ENCODE measurements at places on chromosomes 6 and 20.

DNA sequence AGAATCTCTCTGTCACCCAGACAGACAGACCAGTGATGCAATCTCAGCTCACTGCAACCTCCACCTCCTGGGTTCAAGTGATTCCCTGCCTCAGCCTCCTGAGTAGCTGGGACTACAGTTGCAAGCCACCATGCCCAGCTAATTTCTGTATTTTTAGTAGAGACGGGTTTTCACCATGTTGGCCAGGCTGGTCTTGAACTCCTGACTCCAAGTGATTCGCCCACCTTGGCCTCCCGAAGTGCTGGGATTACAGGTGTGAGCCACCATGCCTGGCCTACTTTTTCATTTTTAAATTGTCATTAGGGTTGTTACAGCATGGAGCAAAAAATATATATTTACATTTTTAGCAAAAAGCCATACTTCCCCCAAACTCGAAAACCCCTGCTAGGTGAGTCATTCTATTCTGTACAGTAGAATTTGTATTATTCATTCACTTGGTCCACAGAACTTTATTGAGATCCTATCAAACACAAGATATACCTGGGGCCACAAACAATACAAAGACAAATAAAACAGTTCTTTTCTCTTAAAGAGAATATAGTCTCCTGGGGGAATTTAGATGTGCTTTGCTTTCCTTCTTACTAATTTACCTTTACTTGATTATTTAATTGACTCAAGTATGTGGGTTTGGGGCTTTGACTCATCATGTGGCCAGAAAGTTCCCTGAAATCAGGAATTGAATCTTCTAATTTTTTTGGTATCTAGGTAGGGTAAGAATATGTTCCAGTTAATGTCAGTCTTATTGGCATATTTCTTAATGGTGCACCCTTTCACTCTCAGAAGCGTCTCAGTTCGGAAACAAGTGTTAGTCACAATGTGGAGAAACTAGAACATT is 16.6 kb upstream of the CCND3 start:
- DNase-seq, result no peak

GRCh38 chr6:53833155-53833554 is 38.4 kb downstream of the LRRC1 start:
- DNase-seq, result no peak

DNA sequence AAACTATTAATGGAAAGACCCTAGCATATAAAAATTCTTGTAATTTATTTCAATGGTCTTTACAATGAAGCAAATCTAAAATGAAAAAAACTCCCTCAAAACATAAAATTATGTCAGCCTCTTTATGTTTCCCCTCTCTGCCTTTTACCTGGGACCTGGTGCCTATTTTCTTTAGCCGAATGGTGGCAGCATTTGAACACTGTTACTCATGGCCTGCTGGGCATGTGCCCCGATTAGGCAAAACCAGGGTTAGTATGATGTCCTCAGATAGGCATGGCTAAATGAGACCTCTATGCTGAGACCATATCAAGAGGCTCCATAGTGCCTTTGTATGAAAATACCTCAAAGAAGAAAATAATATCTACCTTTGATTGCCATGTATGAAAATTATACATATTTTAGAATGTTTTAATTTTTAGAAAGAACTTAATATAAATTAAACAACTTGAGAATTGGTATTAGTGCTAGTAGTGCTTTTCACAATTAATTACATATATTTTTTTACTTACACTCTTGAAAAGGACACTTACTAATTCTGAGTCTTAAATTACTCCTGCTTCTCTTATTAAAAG is 22.5 kb upstream of the C6orf58 start:
- DNase-seq, result no peak

- DNase-seq, result no peak
Observed at GRCh38 chr6:29442719-29443118, 3.6 kb downstream of the OR10C1 start.

DNA sequence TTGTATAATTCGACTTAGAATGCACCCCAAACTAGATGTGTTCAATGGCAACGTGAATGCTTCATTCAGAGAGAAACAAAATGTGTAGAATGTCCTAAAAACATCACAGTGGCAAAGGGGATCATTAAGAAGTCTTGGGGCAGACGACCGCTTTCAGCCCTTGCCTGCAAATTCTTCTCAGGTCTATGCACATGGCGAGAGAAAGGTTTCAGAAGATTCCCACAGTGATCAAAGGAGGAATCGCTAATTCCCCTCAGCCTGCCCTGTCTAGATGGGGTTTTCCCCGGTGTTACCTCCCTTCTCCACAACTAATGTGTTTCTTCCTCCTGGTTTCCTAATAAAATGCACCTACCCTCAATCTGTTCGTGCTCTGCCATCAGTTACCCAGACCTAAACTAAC is 13.3 kb upstream of the NHSL1 start:
- DNase-seq, result no peak

GRCh38 chr6:11035616-11036350 is 8.3 kb downstream of the ELOVL2 start:
- no peak for DNase-seq

GRCh38 chr6:80940976-80941375 is 811.5 kb downstream of the TENT5A start:
- no peak for DNase-seq

DNA sequence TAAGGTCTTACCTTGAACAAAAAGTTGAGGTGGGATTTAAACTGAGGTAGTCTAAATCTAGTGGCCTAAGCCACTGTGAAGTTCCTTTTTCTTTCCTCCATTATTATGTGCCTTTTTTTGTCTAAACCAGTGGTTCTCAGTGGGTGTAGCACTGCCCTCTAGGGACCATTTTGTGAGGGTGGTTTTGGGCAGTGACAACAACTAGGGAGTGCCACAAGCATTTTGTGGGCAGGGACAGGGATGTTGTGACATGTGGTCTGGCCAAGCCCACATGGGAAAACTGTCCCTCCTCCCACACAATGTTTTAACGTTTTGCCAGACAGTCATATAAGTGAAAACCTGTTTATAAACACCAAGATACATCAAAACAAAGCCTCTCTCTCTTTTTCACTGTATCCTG is 899.4 kb upstream of the FLRT3 start:
- no peak for DNase-seq

DNA sequence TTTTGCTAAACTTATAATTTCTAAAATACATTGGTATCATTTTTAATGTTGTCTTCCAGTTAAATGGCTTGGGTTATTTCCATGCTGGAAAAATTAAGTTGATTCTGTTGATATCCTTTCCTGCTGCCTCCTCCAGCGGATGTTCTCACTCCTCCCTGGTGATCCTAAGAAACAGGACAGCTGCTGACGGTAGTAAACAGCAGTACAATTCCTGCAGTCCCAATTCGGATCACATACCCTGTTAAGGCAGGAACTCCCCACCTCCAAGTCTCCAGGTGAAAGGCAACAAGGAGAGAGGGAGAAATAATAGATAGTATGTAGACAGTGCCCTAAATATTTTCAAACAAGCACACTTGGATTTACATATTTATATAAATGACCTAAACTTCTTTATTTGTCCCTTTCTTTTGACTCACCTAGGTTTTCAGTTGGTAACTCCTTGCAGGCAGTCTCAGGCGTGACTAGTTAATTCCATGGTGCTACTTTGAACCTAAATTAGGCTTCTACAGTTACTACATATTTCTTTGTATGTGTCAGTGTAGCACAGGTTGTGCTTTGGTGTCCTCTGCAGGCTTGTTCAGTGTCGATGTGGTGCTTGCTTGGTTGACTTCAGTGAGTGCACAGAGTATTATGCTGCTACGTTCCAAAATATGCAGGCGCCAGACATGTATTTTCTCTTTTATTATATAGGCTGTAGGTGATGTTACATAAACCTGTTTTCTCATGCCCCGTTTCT is 126.0 kb downstream of the ADGRB3 start:
- DNase-seq, result no peak
